ENCODE measurements at places on chromosomes 16 and 17.

GRCh38 chr17:45177563-45177962 is 15.9 kb downstream of the HEXIM2 start:
- DNase-seq, result no peak

GRCh38 chr16:1099189-1100083 is 3.4 kb upstream of the C1QTNF8 start:
- DNase-seq, result no peak

- no peak for DNase-seq
Observed at GRCh38 chr17:33183487-33184026, 109.5 kb downstream of the ASIC2 start.

GRCh38 chr17:55212880-55213279 is 51.9 kb upstream of the HLF start:
- no peak for DNase-seq

GRCh38 chr16:26386096-26386495 is 680.6 kb upstream of the C16orf82 start:
- no peak for DNase-seq

- DNase-seq, result no peak
Observed at GRCh38 chr17:83155128-83156121, 76.0 kb downstream of the METRNL start.

- no peak for DNase-seq
Observed at GRCh38 chr17:50588391-50589049, 28.0 kb downstream of the CACNA1G start.

DNA sequence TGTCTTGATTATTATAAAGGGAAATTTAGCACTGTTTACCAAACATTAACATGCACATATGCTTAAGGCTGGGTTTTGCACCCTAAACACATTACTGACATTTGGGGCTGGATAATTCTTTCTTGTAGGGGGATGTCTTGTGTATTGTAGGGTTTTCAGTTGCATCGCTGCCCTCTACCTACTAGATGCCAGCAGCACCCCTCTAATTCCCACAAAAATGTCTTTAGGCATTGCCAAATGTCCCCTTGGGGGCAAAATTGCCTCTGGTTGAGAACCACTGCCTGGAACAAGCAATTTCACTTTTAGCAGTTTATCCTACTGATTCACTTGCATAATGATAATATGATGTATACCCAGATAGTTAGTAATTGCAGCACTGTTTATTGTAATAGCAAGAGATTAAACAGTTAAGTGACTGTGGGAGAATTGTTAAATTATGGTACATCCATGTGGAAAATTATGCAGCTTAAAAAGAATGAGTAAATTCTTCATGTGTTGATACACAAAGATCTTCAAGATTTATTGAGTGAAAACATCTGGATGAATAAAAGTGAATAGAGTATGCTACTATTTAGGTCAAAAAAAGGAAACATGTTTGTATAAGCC is 18.4 kb downstream of the PRSS54 start:
- no peak for DNase-seq

GRCh38 chr16:76193906-76194615 is 83.1 kb upstream of the CNTNAP4 start:
- no peak for DNase-seq

DNA sequence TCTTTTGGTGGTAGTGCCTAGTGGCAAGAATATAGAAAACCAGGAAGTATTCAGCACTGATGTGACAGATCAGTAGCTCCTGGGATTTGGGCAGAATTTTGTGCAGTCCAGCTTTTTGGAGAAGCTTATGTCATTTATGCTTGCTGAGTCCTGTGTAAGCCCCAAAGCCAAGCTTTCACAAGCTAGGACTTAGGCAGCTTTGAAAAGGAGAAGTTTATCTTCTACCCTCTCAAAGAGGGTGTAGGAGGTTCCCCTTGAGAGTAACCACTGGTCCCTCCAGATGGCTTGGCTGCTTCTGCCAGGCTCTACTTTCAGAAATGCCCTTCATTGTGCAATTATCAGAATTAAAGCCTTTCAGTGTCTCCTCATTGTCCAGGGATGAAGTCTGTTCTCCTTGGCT is 78.8 kb downstream of the CES1 start:
- no peak for DNase-seq

DNA sequence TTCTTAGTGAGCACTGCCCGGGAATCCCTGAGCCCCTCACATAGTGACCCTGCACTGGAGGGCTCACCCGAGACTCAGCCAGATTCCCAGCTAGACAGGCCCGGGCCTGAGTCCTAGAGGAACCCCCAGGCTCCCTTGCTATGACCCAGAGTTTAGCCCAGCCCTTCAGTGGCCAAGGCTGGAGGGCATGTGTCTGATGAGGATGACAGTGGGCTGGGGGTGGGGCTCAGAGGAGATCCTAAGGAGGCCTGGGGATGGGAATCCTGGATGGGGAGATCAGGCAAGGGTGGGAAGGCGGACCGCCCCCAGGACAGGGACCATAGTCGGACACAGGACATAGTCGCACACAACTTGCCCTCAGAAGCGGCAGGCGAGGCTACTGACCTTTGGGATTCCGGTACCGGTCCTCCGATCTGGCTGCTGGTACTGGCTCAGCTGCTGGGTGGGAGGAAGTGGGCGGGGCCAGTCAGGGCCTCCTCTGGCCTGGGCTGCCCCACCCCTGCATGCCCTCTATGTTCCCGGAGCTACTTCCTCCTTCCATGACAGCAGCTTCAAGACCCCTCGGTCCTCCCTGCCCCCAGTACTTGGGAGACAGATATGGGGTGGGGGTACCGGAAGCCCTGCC is 1.1 kb downstream of the CD79B start:
- no peak for DNase-seq

GRCh38 chr17:77306048-77306789 is 165.4 kb downstream of the SEC14L1 start:
- no peak for DNase-seq

GRCh38 chr17:67942810-67943209 is 53.5 kb downstream of the C17orf58 start:
- DNase-seq, result no peak

DNA sequence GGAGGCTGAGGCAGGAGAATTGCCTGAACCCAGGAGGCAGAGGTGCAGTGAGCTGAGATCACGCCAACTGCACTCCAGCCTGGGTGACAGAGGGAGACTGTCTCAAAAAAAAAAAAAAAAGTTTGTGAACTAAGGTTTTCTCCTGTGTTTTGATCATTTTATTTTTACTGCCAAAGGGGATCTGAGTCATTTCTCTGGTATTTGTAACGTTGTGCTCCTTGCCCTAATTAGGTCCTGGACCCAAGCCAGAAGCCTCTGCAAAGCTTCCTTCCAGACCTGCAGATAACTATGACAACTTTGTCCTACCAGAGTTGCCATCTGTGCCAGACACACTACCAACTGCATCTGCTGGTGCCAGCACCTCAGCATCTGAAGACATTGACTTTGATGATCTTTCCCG is 32.1 kb downstream of the IST1 start:
- DNase-seq, result no peak

- no peak for DNase-seq
Observed at GRCh38 chr16:89691231-89691985, 4.9 kb downstream of the CDK10 start.

GRCh38 chr16:80554033-80554432 is 13.2 kb downstream of the DYNLRB2 start:
- no peak for DNase-seq

GRCh38 chr16:35176449-35176848 is 1717.0 kb downstream of the TP53TG3F start:
- DNase-seq, result no peak

GRCh38 chr17:55283256-55283965 is 18.7 kb downstream of the HLF start:
- no peak for DNase-seq

DNA sequence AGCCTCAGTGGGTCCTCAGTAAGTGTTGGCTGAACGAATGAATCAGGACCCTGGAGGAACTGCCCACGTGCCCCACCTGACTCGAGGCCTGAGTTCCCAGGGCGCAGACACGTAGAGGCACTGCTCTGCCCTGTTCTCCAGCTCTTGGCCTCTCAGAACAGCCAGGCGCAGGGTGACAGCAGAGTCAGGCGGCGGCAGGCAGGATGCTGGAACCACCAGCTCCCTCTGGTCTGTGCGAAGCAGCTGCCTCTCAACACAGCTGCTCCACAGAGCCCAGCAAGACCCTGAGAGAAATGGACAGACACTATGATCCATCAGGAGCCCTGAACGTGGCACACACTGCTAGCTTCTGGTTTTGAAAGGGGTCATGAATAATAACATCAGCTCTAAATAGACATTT is 53.1 kb upstream of the BCO1 start:
- no peak for DNase-seq

GRCh38 chr17:5283571-5284315 is 1.7 kb downstream of the RABEP1 start:
- DNase-seq, result no peak

DNA sequence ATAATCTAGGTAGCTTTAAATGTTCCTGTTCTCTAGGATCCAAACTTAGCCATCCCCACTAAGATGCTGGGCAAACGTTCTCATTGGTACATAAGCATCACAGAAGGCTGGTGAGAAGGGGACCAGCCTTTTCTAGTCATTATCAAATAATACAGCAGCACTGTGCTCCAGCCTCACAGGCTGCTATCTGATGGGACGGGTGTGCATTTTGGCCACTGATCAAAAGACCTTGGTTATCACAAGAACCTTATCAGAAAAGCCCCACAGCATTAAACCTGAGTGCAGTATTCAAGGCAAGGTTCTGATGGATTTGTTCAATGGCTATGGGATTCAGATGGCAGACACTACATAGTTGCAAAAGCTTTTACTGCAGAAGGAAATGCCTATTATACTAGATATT is 19.1 kb upstream of the KPNB1 start:
- no peak for DNase-seq

DNA sequence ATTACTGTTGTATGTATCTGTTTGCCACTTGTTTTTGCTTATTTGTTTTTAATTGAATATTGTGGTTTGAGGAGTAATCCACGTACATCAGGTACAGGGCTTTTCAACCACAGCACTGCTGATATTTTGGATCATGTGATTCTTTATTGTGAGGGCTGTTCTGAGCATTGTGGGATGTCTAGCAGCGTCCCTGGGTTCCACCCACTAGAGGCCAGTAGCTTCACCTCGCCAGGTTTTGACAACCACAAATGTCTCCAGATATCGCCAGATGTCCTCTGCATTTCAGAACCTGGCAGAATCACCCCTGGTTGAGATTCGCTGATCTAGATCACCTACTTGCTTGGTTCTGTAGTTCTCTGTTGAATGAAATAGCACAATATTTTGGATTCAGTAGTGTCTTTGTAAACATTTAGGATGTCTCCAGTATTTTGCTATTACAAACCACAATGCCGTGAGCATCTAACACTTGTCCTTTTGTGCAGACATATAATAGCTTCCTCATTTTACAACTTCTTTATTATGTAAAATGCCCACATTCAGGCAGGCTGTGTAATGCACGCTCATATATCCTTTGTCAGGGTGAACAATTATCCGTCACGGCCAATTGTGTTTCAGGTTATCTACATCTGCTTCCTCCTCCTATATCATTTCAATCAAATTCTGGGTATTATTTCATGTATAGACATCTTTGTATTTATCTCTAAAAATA is 380.3 kb downstream of the SNX29 start:
- DNase-seq, result no peak

DNA sequence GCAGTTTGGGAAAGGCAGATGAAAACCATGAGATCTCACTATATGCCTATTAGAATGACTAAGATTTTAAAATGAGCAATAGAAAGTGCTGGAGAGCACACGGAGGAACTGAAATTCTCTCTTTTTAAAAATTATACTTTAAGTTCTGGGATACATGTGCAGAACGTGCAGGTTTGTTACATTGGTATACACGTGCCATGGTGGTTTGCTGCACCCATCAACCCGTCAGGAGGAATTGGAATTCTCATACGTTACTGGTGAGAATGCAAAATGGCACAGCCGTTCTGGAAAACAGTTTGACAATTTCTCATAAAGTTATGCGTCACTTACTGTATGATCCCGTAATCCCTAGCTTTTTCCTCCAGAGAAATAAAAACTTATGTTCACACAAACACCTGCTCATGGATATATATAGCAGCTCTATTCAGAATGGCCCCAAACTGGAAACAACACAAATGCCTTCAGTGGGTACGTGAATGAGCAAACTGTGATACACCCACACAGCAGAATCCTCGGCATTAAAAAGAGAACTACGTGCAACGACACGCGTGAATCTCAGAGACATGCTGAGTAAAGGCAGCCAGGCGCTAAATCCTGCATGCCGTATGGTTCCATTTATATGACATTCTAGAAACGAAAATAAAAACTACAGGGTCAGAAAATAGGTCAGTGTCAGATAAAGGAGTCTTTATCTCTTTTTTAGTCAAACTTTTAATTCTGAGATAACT is 11.8 kb downstream of the PIK3R6 start:
- DNase-seq, result no peak

DNA sequence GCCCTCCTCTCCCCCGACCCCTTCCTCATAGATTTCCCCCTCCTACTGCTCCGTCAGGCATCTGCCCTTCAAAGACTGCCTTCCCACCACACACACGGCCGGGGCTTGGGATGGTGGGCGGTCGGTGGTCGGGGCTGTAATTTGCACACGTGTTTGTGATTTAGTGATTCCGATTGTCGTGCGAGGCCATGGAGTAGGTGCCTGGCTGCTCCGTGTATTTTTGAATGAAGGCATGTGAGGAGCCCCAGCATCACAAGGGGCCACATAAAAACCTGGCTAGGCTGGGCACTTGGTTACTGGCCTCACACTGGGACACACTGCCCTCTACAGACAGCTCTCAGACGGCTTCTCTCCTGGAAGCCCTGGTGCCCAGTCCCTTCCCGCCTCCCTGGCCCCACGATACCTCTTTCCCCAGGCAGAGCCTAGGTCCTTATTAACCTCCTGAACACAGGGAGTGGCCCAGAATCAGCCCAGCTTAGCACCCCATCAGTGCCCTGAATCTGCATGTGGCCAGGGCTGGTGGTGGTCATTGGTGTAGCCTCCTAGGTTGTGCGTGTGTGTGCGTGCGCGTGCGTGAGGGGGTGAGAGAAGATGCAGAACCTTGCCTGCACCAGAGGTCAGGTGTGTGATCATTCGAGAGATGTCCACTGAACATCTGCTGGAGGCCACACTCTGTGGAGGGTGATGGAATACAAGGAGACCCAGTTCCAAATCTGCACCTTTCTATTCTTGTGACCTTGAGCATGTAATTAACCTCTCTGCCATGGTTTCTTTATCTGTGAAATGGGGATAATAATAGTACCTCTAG is 1.3 kb upstream of the SOCS1 start:
- peak; percentile 85 for DNase-seq

DNA sequence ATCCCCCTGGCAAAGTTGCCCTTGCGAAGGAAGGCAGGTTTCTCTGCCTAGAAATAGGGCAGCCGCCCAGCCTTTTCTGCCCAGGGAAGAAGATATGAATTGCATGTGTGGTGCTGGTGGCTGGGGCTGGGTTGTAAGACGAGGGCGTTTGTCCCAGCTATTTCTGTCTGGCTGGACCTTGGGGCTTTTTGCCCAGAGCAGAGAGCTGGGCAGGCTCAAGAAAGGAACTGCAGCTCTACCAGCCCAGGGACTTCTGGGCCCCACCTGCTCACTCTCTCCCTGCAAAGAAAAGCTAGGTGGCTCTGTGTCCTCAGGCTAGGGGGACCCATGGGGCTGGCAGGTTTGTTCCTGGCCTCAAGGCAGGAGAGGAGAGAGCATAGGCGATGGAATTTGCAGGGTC is 586 bp downstream of the CACNG1 start:
- no peak for DNase-seq

All from 8988T (cell line).